ENCODE measurements at places on chromosomes 4 and X.
A peak's percentile ranks its signal among the peaks of the same experiment; 100 is the strongest.

- DNase-seq, result no peak
Observed at GRCh38 chr4:15163284-15163645, 161.0 kb downstream of the CPEB2 start.

DNA sequence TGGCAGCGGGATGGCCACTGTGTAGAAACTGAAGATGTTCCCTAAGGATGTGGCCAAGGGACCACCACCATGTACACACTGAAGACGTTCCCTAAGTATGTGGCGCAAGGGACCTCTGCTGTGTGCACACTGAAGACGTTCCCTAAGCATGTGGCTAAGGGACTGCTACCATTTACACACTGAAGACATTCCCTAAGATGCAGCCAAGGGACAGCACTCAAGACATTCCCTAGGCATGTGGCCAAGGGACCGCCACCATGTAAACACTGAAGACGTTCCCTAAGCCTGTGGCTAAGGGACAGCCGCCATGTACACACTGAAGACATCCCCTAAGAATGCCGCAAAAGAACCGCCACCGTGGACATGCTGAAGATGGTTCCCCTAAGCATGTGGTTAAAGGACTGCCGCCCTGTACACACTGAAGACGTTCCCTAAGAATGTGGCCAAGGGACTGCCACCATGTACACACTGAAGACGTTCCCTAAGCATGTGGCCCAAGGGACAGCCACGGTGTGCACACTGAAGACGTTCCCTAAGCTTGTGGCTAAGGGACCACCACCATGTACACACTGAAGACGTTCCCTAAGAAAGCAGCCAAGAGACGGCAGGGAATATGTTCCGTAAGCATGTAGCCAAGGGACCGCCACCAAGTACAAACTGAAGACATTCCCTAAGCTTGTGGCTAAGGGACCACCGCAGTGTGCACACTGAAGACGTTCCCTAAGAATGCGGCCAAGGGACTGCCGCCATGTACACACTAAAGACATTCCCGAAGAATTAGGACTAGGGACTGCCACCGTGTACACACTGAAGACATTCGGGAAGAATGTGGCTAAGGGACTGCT is 43.3 kb downstream of the DHRSX start:
- no peak for DNase-seq

- no peak for DNase-seq
Observed at GRCh38 chr4:4225915-4226605, 669 bp downstream of the OTOP1 start.

DNA sequence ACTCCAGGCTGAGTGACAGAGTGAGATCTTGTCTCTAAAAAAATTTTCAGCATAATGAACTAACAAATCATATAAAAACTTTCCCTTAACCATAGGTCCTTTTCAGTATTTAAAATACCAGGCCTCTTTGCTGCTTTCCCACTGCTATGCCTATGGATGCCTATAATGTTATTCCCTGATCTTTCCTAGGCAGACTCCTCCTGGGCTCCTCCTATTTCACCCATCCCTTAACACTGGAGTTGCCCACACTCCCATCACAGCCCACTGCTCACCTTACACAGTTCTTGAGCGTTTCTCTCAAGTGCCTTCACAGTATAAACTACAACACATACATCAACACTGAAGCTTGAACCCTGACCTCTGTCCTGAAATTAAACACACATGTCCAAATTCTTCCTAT is 31.6 kb downstream of the PAPSS1 start:
- no peak for DNase-seq

DNA sequence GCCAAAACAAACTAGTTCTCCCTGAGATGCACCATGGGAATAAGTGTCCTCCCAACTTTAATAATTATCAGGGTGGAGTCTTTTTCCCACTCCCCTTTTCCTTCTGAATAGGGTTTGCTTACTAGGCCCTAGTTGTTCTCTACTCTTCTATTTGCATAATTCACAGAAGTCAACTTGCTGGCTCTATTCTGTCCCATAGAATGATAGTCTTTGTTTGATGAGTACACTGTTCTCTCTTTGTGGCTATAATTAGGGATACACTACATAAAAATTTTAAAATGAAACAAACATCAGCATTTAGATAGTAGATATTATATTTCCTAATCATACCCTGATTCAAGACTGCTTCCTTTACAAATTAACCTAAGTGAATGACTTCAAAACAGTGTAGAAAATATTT is 10.3 kb downstream of the PDHA2 start:
- no peak for DNase-seq

- no peak for DNase-seq
Observed at GRCh38 chrX:153226344-153227185, 47.5 kb downstream of the MAGEA1 start.

- no peak for DNase-seq
Observed at GRCh38 chr4:184734758-184735157, 862 bp upstream of the CENPU start.

DNA sequence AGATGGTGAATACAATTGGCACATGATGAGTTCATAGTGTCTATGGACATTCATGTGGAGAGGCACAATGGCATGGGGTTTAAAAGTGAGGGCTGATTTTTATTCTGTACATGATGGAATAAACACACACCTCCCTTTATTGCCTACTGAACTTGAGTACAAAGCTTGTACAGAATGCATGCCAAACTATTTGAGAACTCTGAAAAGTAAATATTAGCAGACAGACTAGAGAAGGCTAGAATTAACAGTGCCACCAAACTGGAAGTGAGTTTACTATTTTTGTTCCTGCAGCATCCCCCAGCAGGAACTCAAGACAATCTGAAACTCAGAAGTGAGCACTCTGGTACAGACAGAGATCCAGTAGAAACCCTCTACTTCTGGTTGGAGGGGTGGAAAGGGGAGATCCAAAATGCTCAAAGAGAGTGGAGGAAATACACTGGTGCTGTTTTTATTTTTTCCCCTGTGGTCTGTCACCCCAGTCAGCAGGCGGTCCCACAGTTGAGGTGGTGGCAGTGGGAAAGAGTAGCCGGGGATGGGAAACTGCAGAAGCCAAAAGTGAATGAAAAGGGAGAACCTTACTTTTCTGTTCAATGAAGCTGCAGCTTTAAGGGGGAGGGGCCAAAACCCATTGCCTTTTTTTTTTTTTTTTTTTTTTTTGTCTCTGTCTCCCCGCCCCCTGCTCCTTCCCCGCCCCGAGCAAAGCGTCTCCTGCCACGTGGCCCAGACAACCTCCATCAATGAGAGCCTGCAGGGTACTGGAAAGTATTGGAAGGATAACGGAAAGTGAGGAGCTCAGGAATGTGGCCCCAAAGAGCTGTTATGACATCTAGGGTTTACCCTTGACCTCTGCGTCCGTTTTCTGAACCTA is 20.5 kb downstream of the AKAP4 start:
- DNase-seq, result no peak

- no peak for DNase-seq
Observed at GRCh38 chrX:147962476-147962875, 18.7 kb upstream of the FMR1NB start.

- DNase-seq, result no peak
Observed at GRCh38 chrX:19030805-19031204, 46.9 kb upstream of the PHKA2 start.

- DNase-seq, result no peak
Observed at GRCh38 chrX:96770315-96770714, 85.7 kb downstream of the DIAPH2 start.

GRCh38 chrX:147875866-147876596 is 35.7 kb upstream of the FMR1 start:
- DNase-seq, result no peak

- peak; percentile 95 for DNase-seq
Observed at GRCh38 chr4:140523857-140524742, at the start of gene ELMOD2. Gene ELMOD2, plus strand, starts transcription at chr4:140524168. Its CDS starts 1,261 bp downstream, at chr4:140525429.

DNA sequence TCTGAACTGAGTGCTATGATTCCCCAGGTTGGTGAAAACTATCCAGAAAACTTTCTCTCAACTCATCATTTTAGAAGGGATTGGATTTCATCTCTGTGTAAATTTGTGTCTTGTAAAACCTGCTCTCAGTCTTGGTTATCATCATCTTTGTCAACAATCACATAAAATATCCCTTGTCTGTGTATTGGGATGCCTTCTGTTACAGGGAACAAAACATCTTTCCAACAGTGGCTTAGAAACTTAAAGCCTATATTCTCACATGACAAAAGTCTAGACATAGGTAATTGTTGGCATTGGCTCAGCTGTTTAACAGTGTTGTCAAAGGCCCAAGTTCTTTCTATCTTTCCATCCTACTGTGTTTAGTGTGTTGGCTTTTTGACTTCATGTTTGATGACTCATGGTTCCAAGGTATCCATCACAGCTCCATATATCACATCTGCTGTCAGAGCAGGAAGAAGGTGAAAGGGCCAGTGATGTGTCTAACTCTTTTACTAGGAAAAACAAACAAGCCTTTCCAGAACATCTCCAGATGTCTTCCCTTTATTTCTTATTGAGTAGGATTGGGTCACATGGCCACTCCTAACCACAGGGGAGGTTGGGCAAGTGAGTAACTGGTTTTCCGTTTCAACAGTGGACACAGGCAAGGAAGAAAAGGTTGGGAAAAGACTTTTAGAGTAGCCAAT is 65.0 kb downstream of the PHEX start:
- no peak for DNase-seq

DNA sequence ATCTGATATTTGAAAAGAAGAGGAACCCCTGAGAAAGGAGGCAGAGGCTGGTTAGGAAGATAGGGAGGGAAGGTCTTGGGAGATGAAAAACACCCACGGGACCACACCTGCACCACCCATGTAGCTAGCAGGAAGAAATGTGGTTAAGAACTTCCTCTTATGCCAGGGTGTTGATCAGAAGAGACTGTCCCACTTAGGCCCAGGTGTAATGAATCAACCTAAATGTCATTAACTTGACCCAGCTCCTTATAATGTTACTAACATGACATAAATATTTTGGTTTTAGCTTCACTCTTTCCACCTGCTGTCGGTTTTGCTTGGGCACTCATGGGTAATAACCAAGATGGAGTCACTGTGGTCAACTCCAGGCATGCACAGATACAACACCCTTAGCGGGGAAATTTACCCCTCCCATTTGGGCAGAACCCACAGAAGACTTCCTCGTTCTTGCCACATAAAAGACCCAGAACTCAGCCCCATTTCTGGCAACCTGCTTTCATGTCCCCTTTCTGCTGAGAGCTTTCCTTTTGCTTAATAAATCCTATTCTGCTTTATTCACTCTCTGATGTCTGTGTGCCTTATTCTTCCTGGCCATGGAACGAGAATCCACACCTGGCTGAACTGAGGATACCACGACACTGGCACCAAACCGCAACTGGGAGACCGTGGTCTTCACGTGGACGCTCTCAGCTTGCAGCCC is 46.8 kb downstream of the ZNF141 start:
- DNase-seq, result no peak

- DNase-seq, result no peak
Observed at GRCh38 chr4:121514443-121514842, 133.6 kb upstream of the QRFPR start.

DNA sequence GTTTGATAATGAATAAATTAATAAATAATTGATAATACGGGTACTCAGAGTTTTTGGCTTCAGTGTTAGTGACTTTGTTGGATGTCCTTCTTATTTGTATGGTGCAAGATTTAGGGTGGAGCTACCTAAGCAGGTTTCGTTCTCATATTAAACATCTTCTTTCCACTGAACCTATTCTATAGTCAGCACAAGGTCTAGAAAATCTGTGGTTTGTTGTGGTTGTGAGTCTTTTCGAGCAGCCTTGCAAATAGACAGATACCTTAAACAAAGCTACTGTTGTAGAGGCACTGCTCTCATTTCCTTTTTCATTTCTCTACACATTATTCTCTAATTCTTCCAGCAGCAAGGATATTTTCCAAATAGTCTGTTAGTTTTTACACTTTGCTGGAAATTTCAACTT is 38.1 kb upstream of the SPANXD start:
- no peak for DNase-seq

GRCh38 chr4:2860391-2861348 is 17.0 kb downstream of the ADD1 start:
- no peak for DNase-seq

- DNase-seq, result no peak
Observed at GRCh38 chrX:40022421-40022820, 75.3 kb downstream of the BCOR start.

GRCh38 chrX:116204932-116205331 is 34.4 kb downstream of the AGTR2 start:
- no peak for DNase-seq

GRCh38 chrX:22634751-22635150 is 362.0 kb downstream of the CBLL2 start:
- DNase-seq, result no peak

- DNase-seq, result no peak
Observed at GRCh38 chr4:34170946-34171345, 2073.4 kb downstream of the ARAP2 start.

GRCh38 chr4:166657261-166657660 is 577.0 kb downstream of the SPOCK3 start:
- no peak for DNase-seq

- DNase-seq, result no peak
Observed at GRCh38 chrX:150446995-150447394, 83.9 kb downstream of the MAMLD1 start.
